ENCODE measurements at places on chromosomes 12 and 14.
A peak's percentile ranks its signal among the peaks of the same experiment; 100 is the strongest.

DNA sequence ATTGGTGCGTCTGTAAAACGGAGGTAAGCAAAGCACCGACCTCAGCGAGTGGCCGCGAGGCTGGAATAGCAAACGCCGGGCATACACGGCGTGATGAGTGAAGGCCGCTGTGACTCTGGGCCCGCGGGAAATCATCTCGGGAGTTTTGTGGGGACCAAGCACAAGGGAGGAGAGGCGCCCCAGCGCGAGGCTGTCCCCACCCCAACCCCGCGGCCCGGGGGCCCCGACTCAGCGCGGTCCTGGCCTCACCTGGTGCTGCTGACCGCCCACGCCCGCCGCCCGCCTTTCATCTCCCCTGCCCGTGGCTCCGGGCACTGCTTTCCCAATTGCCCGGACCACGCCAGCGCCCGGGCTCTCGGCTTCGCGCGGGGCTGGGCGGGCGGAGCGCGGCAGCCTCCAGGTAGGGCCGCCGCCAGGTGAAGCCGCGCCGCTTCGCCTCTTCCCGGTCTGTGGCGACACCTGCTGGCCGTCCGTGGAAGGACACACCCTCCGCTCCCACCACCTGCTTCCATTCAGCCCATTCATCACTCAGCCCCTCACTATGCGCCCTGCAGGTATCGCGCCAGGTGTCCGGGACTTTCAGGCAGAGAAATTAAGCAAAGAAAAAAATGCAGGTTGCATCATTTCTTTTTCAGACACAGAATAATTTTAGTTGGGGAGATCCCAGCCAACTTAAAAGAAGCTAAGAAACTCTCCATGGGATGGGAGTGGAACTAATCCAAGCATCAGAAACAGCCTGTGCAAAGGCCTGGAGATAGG lies 360.4 kb downstream of the MED13L start:
- DNase-seq = peak; percentile 77

GRCh38 chr12:132109741-132110140 lies 34.4 kb downstream of the DDX51 start:
- no peak for DNase-seq

- DNase-seq = no peak
Measured at GRCh38 chr12:111031916-111032590, 111.7 kb upstream of the MYL2 start.

DNA sequence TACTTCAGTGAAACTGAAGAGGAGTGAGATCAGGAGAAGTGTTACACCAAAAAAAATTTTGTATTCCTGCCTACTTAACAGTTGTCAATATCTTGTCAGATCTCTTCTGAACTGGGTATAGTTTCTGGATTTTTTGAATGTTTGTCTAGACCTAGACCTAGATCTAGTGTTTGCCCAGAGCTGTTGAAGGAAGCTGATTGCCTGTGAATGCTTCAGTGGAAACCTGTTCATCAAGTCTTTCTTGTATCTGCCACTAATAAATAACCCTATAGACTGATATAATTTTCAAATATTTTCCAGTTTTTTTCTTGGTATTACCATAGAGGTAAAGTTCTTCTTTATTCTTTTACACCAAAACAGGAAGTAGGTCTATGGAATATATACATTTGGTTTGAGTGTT lies 781.5 kb upstream of the FBXO33 start:
- no peak for DNase-seq

DNA sequence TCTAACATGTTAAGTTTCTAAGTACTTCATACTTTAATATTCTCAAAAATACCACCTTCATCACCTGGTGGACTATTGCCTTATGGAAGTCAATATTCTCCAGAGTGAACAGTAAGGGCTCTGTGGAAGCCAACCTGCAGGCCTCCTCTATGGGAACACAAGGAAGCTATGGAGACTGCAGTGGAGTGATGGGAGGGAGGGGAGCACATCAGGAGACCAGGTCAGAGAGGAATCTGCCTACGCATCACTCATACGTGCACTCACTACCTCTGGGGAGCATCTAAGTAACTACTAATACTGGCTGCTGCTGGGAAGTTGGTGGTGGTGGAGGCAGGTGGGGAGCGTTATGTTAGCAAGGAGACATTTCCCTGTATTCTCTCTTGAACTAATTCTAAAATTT lies 19.9 kb downstream of the HECTD4 start:
- DNase-seq = no peak

GRCh38 chr12:51254536-51254935 lies 15.7 kb downstream of the SMAGP start:
- DNase-seq = no peak

GRCh38 chr12:47870175-47870781 lies 34.5 kb downstream of the VDR start:
- no peak for DNase-seq

DNA sequence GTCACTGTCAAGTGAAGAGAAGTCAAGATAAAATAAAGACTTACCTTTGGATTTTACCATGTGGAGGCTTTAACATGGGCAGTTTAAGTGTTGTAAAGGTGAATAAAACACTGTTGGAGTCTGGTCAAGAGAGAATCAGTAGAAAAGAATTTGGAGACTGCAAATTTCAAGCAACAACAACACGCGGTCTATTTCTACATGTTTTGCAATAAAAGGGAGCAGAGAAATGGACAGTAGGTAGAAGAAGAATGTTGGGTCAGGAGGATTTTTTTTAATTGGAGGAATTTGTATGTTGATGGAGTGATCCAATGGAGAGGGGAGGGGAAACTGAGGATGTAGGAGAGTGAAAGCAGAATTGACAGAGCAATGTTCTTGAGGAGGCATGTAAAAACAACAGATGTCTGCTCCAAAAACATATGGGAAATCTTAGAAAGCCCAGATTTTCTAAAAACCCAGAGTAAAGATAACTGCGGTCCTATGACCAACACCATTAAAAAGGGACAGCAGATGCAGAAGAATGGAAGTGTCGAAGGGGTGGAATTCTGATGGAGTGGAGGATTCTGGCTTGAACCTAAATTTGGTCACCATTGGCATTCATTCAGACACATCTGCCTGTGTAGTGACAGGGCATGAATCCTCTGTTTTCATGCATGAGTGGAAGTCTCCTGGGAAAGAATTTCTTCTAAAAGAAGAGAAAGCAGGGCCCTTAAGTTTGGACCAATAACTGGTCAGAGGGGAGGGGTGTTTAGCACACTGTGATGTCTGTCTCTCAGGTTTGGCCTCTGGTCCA lies 68.0 kb upstream of the OSBPL8 start:
- DNase-seq = no peak

- no peak for DNase-seq
Measured at GRCh38 chr14:78455896-78456435, 285.8 kb downstream of the NRXN3 start.

DNA sequence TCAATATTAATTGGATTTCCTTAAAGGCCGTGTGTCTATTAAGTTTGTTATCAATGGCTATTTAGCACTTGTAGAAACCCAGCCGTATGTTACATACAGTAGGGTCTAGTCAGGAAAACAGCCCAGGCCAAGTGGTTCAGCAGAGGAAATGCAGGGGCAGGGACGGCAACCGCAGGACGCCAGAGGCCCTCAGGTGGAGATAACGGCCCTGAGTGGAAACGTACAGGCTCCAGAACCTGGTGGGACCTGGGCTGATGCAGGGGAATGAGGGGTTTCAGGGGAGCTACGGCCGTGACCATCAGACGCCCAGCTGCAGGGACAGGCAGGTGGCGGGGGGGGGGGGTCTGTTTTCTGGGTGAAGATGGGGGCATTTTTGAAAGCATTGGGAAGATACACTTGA lies 3.7 kb upstream of the ANKLE2 start:
- DNase-seq = no peak

- DNase-seq = no peak
Measured at GRCh38 chr12:81896771-81897170, 137.6 kb upstream of the PPFIA2 start.

DNA sequence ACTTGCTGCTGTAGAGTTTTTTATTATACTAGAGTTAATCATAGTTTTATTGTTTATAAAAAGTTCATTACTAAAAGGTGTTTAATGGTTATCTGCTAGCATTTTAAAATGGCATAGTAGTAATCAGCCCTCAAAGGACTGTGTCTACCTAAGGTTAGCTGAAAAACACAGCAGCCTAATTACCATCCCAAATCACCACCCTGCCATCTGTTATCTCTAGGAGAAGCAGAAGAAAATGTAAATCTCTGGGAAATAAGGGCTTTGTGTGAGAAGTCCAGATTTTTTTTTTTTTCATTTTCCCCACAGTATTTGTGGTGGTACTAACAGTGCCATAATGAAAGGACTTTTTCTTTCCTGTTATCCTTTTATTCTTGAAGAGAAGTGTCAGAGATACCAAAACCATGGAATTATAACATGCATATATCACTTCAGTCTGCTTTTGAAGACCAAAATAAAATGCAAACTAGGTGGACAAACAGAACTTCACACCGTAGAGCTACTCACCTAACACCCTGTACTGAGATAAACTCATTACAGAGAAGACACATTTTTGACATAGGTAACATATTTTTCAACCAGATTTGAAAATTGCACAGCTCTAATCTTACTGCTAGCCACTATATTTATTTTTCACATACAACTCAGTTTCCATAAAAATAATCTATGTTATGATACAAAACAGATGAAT lies 876.2 kb downstream of the C12orf50 start:
- no peak for DNase-seq

GRCh38 chr14:54845641-54846040 lies 57.0 kb downstream of the GCH1 start:
- DNase-seq = no peak

DNA sequence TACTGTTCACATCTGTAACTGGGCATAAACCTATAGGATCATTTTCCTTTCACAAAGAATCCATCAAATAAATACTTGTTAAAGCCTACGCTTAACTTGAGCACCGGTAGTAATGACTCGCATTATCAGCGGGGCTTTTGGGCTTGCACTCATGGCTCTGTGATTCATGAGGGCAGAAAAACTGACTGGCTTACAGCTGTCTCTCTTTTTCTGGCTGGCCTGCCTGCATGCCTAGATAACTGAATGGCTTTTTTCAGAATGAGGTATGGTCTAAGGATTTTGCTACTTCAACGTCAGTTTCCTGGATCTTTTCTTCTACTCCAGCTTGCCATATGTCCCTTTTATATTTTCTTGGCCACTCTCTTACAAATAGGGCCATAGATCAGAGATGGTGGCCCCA lies 531.1 kb downstream of the NRXN3 start:
- DNase-seq = no peak

GRCh38 chr12:131720921-131721320 lies 10.0 kb downstream of the SFSWAP start:
- no peak for DNase-seq

DNA sequence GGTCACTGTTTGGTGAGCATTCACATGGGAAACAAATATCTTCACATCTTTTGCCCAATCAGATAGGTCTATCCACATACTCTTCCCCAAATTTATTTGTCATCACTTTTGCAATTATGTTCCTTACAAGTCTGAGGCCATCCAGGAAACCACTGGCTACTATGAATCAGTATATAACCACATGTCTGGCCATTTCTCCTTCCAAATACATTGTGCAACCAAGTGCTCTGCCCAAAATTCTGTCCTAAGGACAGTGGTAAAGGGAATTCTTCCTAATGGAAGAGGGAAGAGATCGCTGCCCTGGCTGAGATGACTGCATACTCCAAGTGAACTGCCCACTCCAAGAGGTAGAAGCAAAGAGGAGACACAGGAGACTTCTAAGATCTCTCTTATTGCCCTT lies 148.9 kb upstream of the MAX start:
- no peak for DNase-seq

- DNase-seq = no peak
Measured at GRCh38 chr12:3379079-3379478, 111.9 kb upstream of the PRMT8 start.

DNA sequence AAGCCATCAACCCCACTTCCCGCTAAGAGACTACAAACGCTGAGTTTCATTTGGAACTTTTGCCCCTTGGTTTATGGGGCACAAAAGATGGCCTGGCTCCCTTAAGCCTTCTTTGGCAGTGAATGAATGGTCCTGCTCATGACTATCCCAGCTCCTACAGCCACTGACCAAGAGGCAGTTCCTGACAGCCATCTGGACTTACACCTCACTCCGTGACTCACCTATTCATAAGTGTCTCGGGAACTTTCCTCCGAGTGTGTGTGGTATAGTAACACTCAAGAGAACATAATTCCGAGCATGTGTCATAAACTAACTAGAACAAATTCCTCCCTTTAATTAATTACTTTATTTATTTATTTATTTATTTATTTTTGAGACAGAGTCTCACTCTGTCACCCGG lies 51.9 kb upstream of the NUDT4 start:
- DNase-seq = no peak

GRCh38 chr12:14630793-14631192 lies 63.1 kb upstream of the PLBD1 start:
- DNase-seq = no peak

DNA sequence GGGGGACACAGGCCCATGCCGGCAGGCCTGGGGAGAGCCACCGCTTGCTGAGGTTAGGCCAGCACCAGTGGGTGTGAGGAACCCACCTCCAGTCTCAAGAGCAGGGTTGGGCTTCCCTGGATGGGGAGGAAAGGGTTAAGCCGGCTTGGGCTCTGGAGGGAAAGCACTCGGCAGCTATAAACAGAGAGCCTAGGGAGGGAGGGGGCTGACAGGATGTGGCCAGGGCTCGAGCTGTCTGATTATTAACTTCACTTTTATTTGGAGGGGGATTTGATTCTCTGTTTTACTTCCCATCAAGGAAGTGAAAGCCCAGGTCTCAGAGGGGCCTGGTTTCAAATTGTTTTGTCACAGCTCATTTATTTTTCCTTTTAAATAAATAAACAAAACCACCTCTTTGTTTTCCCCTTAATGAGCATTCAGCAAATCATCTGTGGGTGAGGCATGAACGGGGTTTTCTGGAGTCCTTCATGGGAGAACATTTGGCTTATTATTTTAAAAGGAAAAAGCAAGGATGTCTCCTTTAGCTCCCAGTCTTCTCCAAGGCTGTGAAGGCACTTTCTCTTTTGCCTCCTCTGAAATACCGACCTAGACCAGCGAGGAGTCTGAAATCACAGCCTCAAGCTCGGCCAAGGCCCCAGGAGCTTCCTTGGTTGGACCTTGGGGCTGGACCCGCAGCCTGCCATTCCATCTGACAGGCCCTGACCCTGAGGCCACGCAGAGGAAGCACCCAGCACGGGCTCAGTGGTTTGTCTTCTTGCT lies 21.9 kb upstream of the ZFP36L1 start:
- DNase-seq = peak; percentile 48

- DNase-seq = peak; percentile 68
Measured at GRCh38 chr12:27703720-27704452, 6.7 kb upstream of the MRPS35 start.

GRCh38 chr14:38138473-38139138 lies 69.1 kb upstream of the SSTR1 start:
- DNase-seq = no peak

GRCh38 chr12:24240707-24241106 lies 291.2 kb upstream of the SOX5 start:
- no peak for DNase-seq

DNA sequence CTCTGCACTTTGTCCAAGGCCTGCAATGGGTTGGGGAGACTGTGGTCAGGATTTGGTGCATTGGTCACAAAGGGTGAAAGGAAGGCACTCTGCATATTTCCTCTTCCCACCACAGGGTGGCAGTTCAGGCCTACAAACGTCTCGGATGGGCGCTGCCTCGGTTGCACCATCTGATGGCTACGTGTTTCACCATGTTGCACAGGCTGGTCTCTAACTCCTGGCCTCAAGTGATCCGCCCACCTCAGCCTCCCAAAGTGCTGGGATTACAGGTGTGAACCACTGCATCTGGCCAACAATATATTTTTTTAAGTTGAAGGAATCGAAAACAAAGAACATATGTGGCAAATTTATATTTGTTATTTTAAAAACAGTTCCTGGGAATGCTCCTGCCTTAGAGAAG lies 35.1 kb downstream of the TMBIM6 start:
- peak; percentile 44 for DNase-seq
